ENCODE measurements at places on chromosomes 16 and 17. TPM values are rescaled to one million over a fixed set of nuclear protein-coding genes. Genes with fewer than 3 reads are reported as not detected.

NAGS gene
- total RNA-seq: 3.0 TPM

DNA sequence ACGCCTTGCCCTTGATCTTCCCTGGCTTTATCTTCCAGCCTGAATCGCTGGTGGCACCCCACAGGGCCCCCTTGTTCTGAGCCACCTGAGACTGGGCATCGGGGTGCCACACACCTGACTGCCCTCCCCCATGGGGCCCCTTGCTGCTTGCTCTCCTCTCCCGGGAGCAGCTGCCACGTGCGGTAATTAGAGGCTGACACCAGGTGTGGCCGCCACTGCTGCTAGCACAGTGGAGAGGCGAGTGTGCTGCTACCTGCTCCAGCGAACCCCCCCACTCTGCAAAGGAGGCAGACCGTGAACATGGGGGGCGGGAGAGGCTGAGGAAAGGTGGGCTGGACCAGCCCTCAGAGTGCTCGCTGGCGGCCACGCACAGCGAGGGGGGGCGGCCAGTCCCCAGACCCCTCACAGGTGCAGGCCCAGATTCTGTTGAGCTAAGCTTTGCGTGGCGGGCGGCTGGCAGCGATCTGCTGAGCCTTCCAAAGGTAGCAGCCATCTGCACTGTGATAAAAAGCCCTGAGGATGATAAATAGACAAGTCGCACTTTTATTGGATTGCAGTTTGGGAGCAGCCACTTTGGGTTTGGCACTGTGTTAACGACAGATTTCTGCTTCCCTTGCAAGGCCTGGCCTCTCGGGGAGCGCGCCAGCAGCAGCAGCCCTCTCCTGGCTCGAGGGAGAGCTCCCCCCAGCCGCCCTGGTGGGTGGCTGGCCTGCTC is 167.9 kb upstream of the GSE1 start:
- no peaks in the 10 kb centered on the region for H3K36me3 ChIP-seq
- peak; percentile 61 for DNase-seq
- peaks cover 49% of the 10 kb centered on the region for H3K4me1 ChIP-seq
- no peaks in the 10 kb centered on the region for H3K27me3 ChIP-seq
- H3K27ac ChIP-seq: peak overlapping the region; percentile 21

DNA sequence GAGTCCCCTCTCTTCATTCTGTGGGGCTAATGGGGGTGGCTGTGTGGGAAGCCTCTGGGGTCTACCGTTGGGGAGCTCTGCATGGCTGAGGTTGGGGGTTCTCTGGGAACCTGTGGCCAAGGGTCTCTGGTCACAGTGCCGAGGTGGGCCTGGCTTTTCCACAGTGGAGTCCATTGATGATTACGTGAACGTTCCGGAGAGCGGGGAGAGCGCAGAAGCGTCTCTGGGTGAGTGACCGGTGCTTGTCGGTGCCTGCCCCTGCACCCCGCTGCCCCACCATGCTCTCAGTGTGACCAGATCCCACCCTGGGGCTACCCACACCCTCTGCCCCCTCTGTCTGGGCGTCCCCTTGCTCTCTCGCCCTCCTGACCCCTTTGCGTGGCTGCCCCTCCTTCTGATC is 4.5 kb downstream of the LAT start:
- no peaks in the 10 kb centered on the region for H3K27me3 ChIP-seq
- H3K27ac ChIP-seq: no peak overlapping the region
- H3K4me1 ChIP-seq: no peaks in the 10 kb centered on the region
- no peak overlapping the region for H3K4me3 ChIP-seq
- DNase-seq: no peak

- H3K4me1 ChIP-seq: no peaks in the 10 kb centered on the region
- no peak for DNase-seq
- H3K36me3 ChIP-seq: peaks cover 36% of the 10 kb centered on the region
- no peak overlapping the region for H3K4me3 ChIP-seq
Measured at GRCh38 chr16:85673529-85674417, 15.0 kb downstream of the GINS2 start.

DNA sequence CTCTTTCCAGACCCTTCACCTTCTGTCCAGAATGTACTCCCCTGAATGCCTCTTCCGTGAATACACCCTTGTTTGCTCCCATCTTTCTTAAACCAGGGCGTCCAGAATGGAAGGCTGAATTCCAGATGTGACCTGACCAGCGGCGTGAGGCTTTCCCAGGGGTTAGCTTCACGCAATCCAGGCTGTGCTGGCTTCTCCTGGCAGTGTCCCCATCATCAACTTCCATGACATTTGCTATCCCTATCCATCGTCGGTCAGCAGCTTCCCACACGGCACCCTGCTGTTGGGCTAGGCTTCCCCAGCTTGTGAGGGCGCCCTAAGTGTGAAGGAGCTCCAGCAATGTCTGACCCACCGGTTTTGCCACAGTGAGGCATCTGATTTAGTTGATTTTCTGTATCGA is 339.8 kb upstream of the TNRC6C start:
- no peak overlapping the region for H3K27ac ChIP-seq
- no peaks in the 10 kb centered on the region for H3K36me3 ChIP-seq
- no peaks in the 10 kb centered on the region for H3K27me3 ChIP-seq
- no peak for DNase-seq
- H3K4me3 ChIP-seq: no peak overlapping the region
- H3K4me1 ChIP-seq: no peaks in the 10 kb centered on the region

- peaks cover 19% of the 10 kb centered on the region for H3K27me3 ChIP-seq
- no peaks in the 10 kb centered on the region for H3K4me1 ChIP-seq
- H3K4me3 ChIP-seq: no peak within 1 kb of the TSS
- DNase-seq: no peak
- no peak within 1 kb of the TSS for H3K27ac ChIP-seq
Measured at GRCh38 chr16:1430759-1431496, at the start of gene PERCC1. PERCC1 (plus strand) TSS chr16:1431078; CDS start chr16:1432594, 1,516 bp downstream.

GRCh38 chr17:18382441-18383078 is 5.0 kb downstream of the EVPLL start:
- H3K4me3 ChIP-seq: no peak overlapping the region
- no peak overlapping the region for H3K27ac ChIP-seq
- no peak for DNase-seq
- H3K36me3 ChIP-seq: no peaks in the 10 kb centered on the region
- H3K27me3 ChIP-seq: peaks cover 29% of the 10 kb centered on the region

DNA sequence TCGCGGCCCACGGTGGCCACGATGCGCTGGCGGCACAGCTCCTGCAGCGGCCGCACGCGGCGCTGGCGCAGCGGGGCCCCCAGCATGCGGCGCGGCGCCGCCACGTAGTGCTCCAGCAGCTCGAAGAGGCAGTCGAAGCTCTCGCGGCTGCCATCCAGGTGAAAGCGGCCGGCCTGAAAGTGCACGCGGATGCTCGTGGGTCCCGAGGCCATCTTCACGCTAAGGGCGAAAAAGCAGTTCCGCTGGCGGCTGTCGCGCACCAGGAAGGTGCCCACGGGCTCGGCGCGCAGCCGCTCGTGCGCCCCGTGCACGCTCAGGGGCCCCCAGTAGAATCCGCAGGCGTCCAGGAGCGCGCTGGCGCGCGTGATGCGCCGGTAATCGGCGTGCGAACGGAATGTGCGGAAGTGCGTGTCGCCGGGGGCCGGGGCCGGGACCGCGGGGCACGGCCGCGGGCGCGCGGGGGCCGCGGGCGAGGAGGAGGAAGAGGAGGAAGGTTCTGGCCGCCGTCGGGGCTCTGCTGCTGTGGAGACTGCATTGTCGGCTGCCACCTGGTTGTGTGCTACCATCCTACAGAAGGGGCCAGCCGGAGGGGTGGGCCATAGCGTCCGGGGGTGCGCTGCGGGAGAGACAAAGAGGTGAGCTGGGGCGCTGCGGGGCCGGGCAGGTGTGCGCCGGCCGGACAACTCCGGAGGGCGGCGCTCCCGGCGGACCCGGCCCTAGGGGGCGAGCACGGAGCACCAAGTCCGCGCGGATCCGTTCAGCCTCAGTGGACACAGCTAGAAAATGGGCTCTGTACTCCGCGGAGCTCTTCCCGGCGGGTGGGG is 879 bp downstream of the SOCS1 start:
- peaks cover 37% of the 10 kb centered on the region for H3K4me1 ChIP-seq
- peak overlapping the region; percentile 74 for H3K4me3 ChIP-seq
- no peaks in the 10 kb centered on the region for H3K36me3 ChIP-seq
- H3K27me3 ChIP-seq: no peaks in the 10 kb centered on the region
- peak overlapping the region; percentile 99 for H3K27ac ChIP-seq
- peak; percentile 60 for DNase-seq

DNA sequence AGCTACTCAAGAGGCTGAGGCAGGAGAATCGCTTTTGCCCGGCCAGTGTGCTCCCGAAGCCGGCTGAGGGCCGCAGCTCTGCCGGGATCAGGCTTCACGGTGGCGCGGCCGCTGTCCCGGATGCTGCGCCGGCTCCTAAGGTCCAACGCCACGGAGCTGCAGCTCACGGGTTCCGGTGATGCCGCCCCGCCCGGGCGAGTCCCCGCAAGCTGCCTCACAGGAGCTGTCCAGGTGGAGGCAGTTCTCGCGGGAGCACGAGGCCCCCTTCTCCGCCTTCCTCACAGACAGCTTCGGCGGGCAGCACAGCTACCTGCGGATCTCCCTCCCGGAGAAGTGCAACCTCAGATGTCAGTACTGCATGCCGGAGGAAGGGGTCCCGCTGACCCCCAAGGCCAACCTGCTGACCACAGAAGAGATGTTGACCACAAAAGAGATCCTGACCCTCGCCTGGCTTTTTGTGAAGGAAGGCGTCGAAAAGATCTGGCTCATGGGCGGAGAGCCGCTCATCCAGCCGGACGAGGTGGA is 111.4 kb upstream of the SIAH1 start:
- no peak overlapping the region for H3K27ac ChIP-seq
- no peaks in the 10 kb centered on the region for H3K27me3 ChIP-seq
- H3K4me3 ChIP-seq: no peak overlapping the region

GRCh38 chr17:73906896-73907870 is 262.9 kb upstream of the SDK2 start:
- H3K4me3 ChIP-seq: no peak overlapping the region
- no peak overlapping the region for H3K27ac ChIP-seq
- H3K36me3 ChIP-seq: no peaks in the 10 kb centered on the region
- H3K4me1 ChIP-seq: peaks cover 7% of the 10 kb centered on the region

Data from transverse colon (tissue), 4 donors.